NCI-H2107 (cell line): ENCODE measurements at places on chromosomes 4 and X.

GRCh38 chr4:2364654-2365053 is 53.8 kb downstream of the ZFYVE28 start:
- DNase-seq: no peak

DNA sequence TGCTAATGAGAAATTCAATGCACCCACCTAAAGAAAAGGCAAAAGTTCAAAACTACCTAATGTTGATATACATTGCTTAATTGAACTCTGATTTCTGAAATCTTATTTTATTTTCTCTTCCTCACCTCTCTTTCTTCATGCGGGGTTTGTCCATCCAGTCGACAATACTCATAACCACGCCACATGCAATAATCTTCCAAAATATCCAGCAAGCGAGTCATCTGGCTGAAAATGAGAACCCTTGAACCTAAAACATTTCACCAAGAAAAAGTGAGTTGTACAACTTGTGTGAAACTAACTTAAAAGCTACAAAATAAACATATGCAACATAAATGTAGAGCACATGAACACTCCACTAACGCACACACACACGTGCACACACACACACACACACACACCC is 26.7 kb downstream of the SMARCA1 start:
- no peak for DNase-seq

DNA sequence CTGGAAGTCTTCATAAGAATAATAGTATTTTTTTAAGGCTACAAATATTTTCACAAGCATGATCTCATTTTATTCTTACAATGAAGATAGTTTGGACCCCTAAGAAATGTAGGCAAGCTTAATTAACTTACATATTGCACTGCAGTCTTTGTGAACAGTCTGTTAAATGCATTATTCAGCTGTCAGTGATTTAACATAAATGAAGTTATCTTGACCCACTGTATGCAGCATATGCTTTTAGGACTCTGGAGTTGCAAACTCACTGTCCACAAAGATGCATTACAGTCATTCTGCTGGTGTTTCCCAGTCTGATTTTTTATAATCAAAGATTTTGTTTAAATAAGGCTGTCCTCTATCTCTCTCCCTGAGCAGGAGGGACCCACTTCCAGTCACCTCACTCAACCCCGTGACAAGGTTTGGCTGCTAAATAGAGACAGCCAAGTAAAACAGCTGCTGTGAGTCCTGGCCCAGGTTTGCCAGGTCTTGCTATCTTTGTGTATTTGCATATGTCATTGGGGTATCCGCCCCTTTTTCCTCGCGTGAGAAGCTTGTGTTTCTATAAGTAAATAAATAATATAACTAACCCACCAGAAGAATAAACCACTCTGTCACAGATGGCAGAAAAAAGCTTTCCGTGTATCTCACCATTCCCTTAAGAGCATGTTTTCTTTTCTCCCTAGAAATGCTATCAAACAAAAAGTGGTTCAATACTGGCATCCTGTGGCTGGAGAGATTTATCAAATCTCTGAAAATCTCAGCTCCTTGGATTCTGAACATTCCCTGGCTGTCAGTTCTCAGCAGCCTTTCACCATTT is 67.0 kb downstream of the SLC7A11 start:
- DNase-seq: peak; percentile 10

DNA sequence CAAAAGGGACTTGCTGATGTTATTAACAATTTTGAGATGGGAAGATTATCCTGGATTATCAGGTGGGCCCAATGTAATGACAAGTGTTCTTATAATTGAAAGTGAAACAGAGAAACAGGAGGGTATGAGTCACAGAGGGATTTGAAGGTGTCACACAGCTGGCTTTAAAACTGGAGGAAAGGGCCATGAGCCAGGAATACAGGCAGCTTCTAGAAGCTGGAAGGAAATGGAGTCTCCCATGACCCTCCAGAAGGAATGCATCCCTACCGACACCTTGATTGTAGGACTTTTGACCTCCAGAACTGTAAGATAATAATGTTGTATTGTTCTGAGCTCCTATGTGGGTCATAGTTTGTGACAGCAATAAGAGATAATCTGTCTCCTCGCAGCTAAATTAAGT is 98.0 kb upstream of the STIM2 start:
- no peak for DNase-seq

- DNase-seq: no peak
These were observed 349.8 kb downstream of the PPARGC1A start for GRCh38 chr4:23539969-23540569.

DNA sequence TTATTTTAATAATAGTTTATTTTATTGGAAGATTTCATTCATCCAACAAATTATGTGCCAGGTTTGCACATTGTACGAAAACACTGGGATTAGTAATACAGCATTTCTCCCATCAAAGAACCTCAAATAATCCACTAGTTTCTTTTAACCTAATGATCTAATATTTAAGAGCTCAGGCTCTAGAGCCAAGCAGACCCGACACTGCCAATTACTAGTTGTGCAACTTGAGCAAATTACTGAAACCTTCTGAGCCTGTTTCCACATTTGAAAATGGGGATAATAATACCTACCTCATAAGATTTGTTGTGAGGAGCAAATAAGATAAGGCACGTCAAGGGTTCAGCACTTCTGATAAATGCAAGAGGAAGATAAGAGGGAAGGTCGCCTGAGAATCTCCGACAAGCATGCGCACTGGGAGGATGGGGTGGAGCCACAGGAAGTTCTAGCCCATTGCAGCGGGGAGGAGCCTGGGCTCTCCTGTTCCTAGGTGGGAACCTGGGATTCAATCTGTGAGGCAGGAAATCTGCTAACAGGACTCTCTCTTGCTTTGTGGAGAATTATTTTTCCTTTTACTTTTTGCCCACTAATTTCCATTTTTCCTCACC is 141.5 kb upstream of the SMAD1 start:
- DNase-seq: no peak

DNA sequence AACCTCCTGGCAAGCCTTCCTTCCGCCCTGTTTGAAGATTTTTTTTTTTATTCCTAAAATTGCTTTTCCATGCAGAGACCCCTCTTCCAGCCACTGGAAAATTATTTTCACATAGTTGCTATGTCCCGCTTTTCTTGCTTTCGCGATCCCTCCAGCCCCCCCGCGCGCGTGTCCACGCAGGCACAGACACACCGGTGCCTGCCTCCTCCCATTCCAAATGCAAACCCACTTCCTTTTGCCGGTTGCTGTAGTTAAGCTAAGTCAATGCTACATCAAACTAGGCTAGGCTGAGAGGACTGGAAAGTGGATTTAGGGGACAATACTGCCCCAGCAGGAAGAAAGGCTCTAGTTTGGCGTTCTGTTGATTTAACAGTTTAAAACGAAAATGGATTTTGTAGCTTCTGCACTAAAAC is 111.0 kb downstream of the DHX15 start:
- DNase-seq: no peak
